ENCODE measurements at places on chromosomes 13 and 19.

GRCh38 chr19:28061111-28061510 is 1151.8 kb downstream of the UQCRFS1 start:
- DNase-seq = no peak

DNA sequence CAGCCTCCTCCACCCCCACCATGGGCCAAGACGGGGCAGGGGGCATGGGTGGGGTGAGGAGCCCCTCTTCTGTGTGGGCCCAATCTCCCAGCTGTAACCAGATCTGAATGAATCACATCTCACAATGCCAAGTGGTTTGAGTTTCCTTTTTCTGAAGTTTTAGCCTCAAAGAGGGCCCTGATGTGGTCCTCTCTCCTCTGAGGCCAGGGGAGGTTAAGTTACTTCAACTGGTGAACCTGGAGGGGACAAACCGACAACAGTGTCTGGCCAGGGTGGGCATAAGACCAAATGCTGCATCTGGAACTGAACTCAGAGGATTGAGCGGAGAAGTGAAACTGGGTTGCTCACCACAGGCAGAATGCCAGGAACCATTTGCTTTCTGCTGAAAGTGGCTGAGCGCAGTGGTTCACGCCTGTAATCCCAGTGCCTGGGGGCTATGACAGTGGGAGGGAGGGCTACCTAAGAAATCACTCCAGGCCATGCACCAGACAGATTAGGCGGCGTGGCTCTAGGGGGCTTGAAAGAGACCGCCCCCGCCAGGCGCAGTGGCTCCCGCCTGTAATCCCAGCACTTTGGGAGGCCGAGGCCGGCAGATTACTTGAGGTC is 15.4 kb upstream of the IRGC start:
- no peak for DNase-seq

GRCh38 chr19:52336791-52337381 is 843 bp downstream of the ZNF610 start:
- DNase-seq = no peak

DNA sequence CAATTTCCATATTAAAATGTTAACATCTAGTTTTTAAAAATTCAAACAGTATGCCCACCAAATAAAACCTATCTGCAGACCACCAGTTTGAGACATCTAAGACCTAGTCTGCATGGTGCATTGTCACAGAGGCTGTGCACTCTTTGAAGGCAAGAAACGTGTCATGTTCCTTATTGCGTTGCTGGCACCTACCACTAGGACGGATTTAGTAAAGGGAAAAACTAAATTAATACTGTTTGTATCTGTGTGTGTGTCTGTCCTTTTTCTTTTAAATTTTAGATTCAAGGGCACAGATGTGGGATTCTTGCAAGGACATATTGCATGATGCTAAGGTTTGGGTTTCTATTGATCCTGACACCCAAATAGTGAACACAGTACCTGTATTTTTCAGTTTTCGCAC is 481.4 kb downstream of the UQCRFS1 start:
- DNase-seq = no peak

DNA sequence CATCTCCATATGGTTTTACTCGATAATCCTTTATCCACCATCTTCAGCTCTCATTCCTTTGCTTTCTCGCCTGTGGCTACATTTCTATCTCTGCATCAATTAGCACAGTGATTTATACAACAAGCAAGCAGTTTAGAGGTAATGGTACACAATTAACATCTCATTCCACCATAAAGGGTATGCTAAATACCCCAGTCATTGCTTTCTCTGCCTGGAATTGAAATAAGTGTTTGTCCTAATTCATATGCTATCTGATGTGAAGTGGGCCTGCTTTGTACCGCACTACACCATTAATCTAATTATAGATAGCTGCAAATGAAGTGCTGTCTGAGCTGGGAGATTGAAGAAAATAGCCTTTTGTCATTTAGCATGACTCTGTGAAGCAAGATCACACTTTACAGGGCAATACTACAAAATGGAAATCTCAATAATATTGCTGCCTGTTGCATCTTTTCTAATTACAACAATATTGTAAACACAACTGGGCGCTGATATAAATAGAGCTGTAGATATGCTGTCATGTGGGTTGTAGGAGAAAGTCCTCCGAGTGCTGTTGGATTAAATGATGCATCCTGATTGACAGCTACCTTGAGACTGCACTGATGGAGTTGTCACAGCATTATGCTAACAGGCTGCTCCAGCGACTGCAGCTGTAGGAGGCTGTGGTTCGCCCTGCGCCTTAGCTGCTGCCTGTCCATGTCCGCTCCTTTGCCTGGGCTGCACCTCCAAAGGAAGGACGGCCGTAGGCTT is 78.2 kb downstream of the GGACT start:
- no peak for DNase-seq

DNA sequence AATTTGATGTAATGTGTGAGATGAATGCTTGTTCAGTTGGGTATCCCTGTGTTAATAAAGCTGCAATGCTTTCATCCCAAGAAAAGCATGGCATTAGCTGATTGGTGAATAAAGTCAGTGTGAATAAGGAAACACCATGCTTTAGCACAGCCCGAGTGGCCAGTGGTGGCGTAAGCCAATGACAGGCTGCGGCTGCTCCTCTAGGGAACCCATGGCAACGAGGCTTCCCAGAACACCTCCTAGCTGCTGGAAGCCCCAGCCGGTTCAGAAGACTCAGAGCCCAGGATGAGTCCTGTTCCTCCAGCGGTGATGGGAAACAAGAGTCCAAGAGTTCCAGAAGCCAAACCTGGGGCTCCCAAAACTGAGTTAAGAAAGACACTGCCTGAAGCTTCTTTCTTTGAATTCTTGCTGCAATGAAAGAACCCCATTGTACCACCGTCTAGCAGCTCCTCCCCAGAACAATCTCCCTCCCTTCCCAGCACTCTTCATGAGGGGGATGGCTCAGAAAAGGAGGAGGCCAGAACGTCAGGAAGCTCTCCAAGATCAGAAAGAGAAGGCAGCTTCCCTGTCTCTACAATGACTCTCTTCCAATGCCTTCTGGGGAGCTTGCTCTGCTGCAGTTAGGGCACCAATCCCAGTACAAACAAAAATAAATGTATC is 58.2 kb downstream of the TSHZ3 start:
- DNase-seq = no peak

GRCh38 chr13:23772717-23773116 is 116.5 kb downstream of the MIPEP start:
- no peak for DNase-seq

- no peak for DNase-seq
Measured at GRCh38 chr19:56874530-56874929, 34.0 kb upstream of the PEG3 start.

DNA sequence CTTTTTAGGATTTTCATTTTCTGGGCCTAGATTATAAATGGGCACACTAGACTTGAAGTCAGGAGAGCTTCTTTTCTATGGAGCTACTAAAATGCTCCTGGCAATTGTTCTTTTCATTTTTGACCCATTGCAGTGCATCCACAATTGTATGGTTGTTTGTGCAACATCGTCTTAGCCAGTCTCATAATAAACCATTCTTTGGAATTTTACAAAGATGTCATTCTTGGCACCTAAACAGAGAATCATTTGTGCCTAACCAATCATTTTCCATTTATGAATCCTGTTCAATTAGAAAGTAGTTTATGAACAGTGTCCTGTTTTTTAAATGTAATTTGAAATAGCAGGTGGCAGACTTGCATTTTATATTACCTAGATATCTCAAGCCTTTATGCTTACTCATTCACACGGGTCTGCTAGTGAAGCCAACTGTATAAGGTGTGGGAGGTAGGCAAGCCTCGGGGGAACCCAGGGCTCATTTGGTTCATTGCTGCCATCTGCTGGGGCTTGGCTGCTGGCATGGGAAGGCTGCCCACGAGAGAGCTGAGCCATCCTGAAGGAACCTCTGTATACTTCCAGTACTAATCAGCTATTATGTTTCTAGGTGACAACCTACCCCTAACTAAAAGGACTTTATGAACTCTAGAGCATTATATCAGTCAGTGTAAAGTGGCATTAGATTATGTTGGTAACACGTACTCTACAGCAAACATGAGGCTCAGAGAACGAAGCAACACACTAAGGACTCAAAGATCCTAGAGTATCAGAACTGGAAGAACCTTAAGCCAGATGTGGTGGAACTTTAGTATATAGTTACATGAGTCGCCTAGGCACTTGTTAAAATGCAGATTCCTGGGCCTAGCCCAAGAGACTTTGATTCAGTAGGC is 60.0 kb downstream of the TPT1 start:
- peak; percentile 64 for DNase-seq

- no peak for DNase-seq
Measured at GRCh38 chr19:20357921-20358320, 190.9 kb downstream of the ZNF486 start.

DNA sequence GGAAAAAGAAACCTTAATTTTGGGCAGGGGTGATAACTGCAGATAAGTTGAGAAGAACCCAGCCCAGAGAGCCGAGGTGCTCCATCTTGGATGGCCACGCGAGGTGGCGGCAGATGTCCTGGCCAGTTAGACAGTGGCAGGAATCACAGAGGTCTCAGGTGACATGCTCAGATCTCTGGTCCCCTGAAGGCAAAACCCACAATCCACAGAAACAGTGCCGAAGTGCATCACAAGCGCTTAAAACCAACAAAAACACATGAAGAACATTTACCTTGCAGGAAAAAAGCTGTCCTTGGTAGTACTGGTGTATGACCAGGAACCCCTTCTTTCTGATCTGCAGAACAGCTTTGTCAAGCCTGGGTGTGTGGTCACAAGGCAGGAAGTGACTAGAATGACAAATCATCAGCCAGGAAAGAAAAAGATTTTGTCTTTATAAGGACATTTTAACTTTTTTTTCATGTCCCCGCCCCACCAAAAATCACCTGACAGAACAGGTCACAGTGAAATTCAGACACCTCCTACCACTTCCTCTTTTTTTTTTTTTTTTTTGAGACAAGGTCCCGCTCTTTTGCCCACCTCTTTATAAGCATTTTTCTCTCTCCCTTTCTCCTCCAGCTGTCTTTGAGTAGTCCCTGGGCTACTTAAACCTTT is at the start of gene LCP1:
TSS of gene LCP1 (minus strand) at position 338 of the 651 bp plus-strand sequence. CDS start 22,515 bp downstream, outside the sequence.
- DNase-seq = no peak

GRCh38 chr13:48585456-48585840 is 52.6 kb upstream of the RCBTB2 start:
- DNase-seq = no peak

- DNase-seq = no peak
Measured at GRCh38 chr19:4403005-4403761, 743 bp downstream of the CHAF1A start.

DNA sequence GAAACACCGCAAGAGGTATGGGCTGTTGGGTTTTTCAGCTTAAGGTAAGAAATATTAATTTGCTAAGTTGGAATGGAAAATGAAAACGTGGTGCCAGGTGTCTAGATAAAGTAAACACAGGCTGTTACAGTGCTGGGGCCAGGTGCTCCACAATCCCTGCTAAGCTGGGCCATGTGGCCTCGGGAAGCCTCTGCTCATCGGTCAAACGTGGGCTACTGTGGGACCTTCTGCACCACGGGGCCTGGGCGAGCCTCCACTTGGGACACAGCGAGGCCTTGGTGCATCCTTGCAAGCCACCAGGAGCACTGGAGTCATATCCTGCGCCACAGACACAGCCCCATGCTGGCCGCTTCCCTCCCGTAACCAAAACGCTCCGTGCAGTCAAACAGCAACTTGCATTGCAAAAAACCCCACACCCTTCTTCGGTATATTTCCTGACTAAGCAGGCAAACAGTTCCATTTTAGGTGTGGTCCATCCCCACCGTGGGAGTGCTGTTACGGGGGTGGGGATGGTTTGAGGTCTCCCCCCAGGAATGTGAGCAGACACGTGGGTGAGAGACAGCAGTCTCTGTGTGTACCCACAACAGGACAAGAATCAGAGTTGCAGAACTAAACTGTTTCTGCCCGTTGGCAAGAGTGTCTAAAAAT is 96.3 kb upstream of the SOX1 start:
- peak; percentile 6 for DNase-seq

- no peak for DNase-seq
Measured at GRCh38 chr13:91372911-91373310, 25.4 kb downstream of the MIR17HG start.

- no peak for DNase-seq
Measured at GRCh38 chr13:55653497-55653896, 1487.2 kb upstream of the PRR20A start.

GRCh38 chr13:104962411-104962810 is 1573.1 kb downstream of the EFNB2 start:
- no peak for DNase-seq

- no peak for DNase-seq
Measured at GRCh38 chr19:29681422-29682235, 16.4 kb downstream of the PLEKHF1 start.

DNA sequence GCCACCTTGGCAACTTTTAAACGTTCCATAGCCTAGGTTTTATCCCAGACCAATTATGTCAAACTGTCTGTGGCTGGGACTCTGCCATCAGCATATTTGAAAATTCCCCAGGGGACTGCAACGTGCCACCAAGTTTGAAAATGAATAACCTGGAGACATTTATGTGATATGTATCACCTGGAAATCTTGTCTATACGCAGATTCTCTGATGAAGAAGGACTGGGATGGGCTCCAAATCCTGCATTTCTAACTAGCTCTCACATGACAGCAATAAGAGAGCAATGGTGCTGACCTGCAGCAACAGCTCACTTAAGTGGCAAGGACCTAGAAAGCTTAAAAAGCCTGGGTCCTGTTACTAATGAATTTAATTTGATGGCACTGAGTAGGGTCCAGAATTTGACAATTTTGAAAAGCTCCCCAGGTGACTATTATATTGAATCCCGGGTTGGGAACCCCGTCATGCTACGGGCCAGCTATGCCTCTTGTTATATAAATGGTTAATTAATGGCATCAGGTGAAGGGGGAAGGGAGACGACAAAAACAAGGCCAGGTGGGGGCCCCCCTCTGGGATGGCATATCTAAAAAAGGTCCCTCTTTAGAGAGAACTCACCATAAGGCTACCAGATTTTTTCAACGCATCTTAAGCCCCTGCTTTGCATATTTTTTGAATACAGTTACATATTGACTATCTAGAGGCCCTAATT is 213.7 kb downstream of the ZIC5 start:
- DNase-seq = no peak

DNA sequence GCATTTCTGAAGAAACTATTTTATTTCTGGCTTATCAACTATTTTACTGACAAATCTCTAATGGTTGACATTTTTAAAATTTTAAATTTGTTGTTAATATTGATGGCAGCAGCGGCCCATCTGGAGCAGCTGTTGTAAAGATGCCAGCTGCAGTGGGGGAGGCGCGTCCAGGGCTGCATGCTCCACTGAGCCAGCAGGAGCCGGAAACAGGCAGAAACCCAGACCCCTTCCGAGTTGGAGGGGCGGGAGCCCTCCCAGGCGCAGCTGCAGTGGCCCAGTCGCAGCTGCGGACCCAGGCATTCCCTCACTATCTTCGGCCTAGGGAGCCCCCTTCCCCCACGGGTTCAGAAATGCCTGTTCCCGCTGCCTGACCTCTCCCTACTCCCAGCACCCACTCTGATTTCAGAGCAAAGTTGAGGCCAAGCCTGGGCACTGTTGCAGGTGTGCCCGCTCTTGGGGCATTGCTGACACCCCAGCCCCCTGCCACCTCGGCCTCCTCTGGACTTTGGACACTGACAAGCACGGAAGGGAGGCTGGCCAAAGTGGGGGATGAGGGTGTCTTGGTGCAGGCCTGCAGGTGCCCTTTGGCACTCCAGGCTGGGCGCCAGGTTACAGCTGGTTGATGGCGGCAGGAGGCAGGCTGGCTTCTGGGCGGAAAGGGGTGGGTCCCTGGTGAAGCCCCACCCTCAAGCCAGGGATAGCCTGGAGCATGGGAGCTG is 69.2 kb downstream of the PIBF1 start:
- no peak for DNase-seq
